ENCODE measurements at places on chromosomes 11 and 22.

GRCh38 chr11:94737171-94737611 lies 31.0 kb upstream of the AMOTL1 start:
- no peak for DNase-seq

DNA sequence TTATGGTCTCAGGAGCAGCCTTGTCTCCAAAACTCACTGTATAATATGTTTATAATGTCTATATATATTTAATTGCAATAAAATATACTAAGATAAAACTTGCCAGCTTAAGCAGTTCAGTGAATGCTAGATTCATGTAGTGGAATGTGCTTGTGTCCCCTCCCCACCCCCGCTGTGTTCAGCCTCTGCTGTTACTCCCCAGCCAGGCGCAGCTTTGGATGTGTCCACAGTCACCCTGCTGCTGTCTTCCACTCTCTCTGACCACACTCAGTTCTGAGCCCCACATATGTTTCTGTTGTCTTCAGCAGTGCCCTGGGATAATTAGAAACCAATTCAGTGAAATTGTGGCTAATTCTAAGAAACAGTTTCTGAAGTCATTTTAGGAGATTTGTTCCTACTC lies 52.2 kb downstream of the PPFIA1 start:
- DNase-seq, result no peak

GRCh38 chr11:15471895-15472799 lies 357.4 kb downstream of the INSC start:
- no peak for DNase-seq

DNA sequence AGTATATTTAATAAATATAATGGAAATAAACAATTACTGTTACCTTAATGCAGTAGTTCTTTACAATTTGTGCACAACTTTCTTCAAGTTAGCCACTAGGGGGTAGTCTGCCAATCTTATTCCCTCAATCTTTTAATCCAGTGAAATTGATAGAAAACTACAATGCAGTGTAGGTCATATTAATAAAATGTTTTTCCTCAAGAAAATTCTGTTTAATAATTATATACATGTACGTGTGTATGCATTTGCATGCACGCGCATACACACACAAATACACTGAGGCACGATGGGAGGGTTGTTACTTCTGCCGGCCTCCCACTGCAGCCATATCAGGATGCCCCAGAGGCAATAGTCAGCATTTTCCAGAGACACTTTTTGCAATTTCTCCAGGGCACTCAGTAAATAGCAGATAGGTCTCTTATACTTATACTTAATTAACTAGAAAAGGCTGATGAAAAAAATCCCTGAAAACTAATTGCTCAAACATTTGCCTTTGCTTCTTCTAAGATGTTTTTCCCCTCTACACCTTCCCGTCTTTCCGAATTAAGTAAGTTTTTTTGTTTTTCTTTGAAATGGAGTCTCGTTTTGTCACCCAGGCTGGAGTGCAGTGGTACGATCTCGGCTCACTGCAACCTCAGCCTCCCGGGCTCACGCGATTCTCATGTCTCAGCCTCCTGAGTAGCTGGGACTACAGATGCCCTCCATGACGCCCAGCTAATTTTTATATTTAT lies 3.1 kb downstream of the GAB2 start:
- no peak for DNase-seq

DNA sequence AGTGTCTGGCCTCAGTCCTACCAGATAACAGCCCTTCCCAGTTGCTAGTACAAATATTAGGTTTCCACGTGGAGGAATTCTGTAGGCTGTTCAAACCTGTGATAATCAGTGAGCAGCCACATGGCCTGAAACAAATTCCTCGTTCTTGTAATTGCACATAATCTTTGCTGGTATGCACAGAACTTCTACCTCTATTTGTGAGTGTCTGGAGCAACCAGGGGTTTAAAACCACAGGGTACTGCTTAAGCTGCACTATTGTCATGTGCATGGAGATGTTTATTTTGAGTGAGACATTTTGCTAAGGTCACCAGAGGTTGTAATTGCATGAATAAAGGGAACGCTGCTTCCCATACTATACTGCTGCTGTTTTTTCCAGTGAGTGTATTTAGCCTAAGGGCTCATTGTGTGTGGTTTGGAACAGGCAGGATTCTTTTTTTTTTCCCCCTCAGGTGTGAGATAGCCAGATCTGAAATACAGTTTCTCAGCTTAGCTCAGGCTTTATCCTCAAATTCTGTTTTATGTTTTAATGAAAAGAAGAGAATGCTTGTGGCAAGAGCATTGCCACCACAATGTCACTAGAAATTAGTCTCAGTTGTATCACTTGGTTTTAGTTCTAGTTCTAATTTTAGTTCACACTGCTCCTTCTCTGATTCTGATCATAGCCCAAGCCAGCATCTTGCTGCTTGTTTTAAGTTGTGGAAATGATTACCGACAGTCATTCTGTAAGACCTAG lies 60.5 kb downstream of the CYB5R2 start:
- no peak for DNase-seq

GRCh38 chr11:61110255-61111049 lies 8.2 kb downstream of the CD5 start:
- no peak for DNase-seq

DNA sequence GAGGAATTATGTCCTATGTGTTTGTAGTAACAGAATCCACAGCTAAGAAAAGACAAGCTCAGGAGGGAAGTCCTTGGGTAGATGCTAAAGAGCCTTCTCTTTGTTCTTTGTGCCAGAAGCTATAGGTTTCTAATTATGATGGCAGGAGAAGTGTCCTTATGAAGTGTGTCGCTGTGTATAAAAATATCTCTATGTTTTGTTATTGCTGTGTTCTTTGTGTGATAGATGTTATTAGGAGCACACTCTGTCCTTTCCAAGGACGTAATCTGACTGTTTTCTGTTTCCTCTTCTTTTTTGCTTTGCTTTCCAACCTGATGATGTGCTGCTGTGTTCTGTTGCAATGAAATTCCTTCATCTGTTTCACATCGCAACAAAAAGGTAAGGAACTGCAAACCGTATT lies 171.9 kb downstream of the NCAM1 start:
- no peak for DNase-seq

DNA sequence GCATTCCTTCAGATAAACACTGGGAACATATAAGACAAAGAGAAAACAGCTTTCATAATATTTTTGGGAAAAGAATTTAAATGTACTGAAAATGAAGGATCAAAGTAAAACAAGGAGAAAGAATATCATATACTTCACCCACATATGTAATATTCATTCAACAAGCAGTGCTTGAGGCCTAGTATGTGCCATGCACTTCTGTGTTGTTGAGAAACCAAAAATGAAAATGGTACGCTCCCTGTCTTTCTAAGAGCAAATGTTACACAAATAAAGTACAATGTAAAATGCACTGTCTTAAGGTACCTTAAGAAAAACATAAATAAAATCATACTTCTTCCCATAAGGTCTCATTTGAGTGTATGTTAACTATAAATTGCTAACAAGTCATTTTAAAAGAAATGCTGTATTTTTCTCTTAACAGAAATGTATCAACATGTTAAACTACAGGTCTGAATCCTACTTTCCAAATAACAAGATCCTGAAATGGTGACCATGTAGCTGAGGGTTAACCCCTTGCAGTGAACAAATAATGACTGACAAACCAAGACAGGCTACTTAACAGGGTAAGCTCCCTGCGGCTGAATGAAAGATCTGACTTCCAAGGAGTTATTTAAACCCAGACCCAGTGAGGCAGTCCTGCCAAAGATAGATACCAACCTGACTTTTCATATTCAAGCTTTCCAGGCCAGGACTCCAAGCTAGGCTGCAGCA lies 377.6 kb downstream of the DCDC1 start:
- DNase-seq, result no peak

DNA sequence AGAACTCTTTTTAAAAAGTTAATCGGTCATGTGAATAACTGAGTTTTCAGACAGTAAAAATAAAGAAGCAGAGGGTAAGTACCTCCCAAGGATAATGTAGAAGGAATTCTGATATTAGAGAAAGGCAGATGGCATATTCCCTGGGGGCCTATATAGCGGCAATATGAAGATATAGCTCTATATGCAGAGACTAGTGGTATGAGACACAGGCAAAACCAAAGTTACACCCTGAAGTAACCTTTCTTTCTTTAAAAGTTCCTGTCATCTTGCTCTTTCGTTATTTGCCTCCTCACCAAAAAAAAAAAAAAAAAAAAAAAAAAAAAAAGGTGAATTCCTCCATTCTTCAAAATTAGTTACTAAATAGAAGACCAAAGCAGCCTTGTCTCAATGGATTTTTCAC lies 76.2 kb upstream of the ARHGAP32 start:
- DNase-seq, result no peak

- DNase-seq, result no peak
These were observed 14.2 kb upstream of the APOBEC3A start for GRCh38 chr22:38943201-38943600.

GRCh38 chr11:788953-789940 lies 643 bp downstream of the CEND1 start:
- no peak for DNase-seq

- DNase-seq, result peak; percentile 55
These were observed 41.4 kb downstream of the DKK3 start for GRCh38 chr11:11966826-11967668.

GRCh38 chr11:96155627-96156378 lies 187.2 kb downstream of the MAML2 start:
- DNase-seq, result no peak

- DNase-seq, result peak; percentile 38
These were observed 218.8 kb downstream of the HIPK3 start for GRCh38 chr11:33475993-33476392.

DNA sequence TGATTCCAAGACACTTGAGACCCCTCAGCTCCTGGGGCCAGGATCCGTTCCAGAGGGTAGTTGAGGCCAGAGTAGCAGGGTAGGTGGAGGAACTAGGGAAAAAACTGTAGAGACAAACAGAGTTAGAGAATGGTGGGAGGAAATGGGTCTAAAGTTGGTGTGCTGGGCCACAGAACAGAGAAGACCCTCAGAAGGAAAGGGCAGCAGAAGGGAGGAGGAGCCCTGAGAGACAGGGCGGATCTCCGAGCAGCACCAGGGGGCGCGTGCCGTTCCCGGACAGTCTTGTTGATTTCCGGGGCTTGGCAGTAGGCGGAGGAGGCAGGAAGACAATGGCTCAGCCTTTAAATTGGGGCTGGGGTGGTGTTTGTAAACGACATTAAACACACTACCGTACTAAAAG lies 2.4 kb upstream of the CECR2 start:
- DNase-seq, result no peak
